Vagina (tissue), 2 donors: ENCODE measurements at places on chromosomes 6 and 20.

- no peak for DNase-seq
Measured at GRCh38 chr6:75893058-75893775, 144.2 kb downstream of the MYO6 start.

- DNase-seq: no peak
Measured at GRCh38 chr6:51429017-51429712, 610.5 kb downstream of the TFAP2B start.

GRCh38 chr6:68758559-68758958 lies 123.5 kb downstream of the ADGRB3 start:
- DNase-seq: no peak

GRCh38 chr20:363319-364078 lies 16.6 kb downstream of the NRSN2 start:
- DNase-seq: no peak

DNA sequence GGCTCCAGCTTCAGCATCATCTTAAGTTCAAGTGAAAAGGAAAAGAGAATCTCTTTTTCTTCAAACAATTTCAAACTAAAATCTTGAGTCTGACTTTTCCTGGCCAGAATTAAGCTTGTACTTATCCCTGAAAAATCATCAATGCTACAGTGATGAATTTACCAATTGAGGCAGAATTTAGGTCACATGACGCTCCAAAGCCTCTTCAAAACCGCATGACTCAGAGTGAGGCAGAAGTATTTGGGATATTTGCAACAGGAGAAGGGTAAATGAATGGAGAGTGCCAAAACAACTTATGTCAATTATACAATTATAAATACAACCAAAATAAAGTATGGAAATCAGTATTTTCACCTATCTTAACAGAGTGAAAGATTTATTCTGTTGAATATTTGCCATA lies 515.5 kb downstream of the COL12A1 start:
- DNase-seq: no peak

DNA sequence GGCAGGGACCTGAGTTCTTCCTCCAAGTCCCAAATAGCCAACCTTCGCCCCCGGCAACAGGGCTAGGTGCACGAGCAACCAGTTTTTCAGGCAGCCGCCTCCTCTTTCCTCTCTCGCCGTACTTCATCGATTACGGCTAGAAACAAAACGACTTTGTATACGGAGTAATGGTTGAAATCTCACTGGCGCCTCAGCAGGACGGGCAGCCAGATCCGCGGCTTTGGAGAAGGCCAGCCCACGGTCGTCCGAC lies 333 bp upstream of the SMIM13 start:
- DNase-seq: no peak

DNA sequence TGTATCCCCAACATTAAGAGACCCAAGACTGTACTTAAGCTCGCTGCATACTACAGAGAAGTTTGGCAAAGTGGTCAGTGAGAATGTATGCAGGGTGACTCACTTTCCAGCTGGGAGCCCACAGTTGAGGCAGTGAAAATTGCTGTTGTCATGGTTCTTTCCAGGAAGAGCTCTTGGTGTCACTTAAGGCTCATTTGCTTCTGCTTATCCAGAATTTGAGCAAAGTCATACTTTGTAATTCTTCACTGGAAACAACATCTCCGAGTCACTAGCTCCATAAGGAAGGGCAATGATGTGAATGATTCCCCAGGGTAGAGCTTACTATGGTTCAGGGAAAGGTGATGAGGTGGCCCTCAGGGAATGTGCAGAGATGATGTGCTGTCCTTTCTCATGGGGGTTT lies 65.4 kb upstream of the FBXL4 start:
- no peak for DNase-seq
